ENCODE measurements at places on chromosomes 4 and X. TPM values are rescaled to one million over a fixed set of nuclear protein-coding genes. Genes with fewer than 3 reads are reported as not detected.
A peak's percentile ranks its signal among the peaks of the same experiment; 100 is the strongest.

DNA sequence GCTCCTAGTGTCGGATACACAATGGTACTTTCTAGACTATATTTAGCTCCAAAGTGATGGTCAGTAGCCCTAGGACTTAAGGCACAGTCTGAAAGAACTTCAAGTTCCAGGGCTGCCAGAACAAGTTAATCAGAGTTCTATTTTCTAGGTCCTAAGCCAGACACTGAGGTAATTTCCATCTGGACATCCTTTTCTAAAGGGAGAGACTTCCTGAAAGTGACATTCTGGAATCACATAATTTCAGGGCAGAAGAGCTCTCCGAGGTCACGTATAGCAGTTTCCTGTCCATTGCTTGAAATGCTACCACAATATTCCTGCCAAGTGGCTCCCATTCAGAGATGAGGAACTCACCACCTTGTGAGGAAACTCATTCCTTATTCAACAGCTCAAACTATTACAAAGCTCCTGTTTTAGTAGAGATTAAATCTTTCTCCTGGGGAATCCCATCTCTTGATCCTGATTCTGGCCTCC, 117.9 kb downstream of the COL25A1 start:
- DNase-seq, result peak; percentile 20

- no peak for DNase-seq
These were observed 443.6 kb upstream of the PITX2 start for GRCh38 chr4:111066447-111066846.

CSAG3 gene
- total RNA-seq, result not detected

GRCh38 chr4:13543032-13543838, 1.1 kb downstream of the NKX3-2 start:
- no peak for DNase-seq

All from breast epithelium (tissue), 4 donors.